Stimulated activated CD4-positive, alpha-beta T cell treated with anti-CD3 and anti-CD28 coated beads, Interleukin-4, amount 100 ng/mL, for 24 hours (primary cell): ENCODE measurements at places on chromosomes 6 and 20.

- no peak for DNase-seq
Observed at GRCh38 chr6:25411316-25411950, 132.3 kb downstream of the CARMIL1 start.

DNA sequence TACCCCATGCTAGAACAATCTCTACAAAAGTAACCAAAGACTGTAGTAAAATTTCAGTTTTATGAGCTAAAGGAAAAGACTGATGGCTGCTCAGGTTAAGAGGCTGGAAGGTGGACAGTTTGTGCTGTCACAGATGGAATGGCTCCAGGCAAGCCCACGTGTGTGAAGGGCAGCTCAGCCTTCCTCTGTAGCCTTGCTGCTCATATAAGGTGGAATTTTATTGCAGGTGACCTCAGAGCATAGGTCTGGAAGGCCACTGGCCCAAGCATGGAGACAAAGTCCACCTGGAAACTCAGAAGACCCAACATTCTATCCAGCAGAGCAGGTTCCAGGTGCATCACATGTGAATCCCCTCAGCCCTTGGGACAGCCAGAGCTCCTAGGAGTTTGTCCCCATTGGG, 53.6 kb downstream of the KAT14 start:
- DNase-seq = no peak

GRCh38 chr6:108510461-108511319, 50.0 kb upstream of the FOXO3 start:
- DNase-seq = no peak

DNA sequence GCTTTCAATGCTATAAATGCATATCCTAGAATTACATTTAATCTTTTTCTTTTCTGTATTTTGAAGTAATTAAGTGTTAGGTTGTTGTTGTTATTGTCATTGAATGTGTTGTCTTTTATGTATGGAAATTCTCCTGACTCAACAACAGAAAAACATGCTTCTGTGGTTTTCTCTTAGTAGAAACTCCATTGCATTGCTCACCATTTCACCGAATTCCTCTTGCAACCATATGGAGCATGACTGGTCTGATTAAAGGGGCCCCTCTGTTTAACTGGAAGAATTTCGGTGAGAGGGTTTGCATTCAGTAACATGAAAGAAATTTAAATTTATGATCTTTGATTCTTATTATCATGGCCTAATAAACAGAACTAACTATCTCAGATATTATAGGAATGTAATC, 454.3 kb upstream of the JARID2 start:
- DNase-seq = no peak

GRCh38 chr6:95244751-95245150, 332.6 kb upstream of the MANEA start:
- DNase-seq = no peak

- no peak for DNase-seq
Observed at GRCh38 chr6:158939255-158940159, 60.5 kb downstream of the RSPH3 start.

DNA sequence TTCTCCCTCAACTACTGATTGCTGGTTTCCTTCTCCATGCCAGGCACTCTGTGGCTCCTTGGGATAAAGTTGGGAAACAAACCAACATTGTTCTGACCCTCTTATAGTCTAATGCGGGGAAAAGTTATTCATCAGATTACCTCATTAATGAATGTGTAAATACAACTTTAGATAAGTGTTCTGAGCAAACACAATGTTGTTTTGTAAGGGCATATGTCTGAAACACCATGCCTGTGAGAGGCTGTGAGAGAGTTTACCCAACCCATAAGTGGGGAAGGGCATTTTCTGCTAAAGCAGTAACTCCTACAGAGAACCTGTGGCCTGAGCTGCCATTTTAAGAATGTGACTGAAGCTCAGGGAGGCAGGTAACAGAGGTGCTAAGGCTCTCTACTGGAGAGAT, 283.5 kb downstream of the KHDC1L start:
- no peak for DNase-seq

- no peak for DNase-seq
Observed at GRCh38 chr6:40900791-40901190, 138.2 kb downstream of the UNC5CL start.

DNA sequence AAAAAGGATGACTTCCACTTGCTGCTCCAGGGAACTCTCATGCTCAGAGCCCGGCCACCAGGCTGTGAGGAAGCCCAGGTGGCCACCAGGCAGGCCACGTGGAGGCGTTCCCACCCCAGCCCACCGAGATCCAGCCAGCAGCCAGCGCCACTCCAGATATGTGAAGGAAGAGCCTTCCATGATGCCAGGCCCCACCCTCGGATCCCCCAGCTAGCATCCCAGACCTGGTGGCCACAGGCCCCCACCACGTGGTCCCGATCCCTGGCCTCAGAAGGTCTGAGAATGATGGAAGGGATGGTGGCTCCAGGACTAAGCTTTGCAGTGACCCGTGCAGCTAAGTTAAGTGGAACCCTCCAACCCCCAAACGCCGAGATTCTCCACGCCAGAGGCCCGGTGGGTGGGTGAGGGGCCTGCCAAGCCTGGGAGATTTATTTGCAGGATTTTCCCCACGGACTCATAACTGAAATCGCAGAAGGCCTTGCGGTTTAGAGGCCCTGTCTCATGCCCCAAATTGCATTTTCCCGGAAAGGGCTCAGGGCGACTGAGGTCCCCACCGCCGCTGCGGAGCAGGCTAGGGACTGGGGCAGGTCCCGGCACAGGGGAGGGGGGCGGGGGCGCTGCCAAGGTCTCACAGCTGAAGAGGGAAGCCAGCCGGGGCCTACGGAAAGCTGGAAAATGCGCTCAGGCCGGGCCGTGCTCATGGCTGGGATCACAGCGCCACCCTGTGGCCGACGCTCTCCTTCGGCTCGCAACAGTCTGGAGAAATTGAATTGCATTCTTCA, 31.1 kb upstream of the CST7 start:
- peak; percentile 42 for DNase-seq

DNA sequence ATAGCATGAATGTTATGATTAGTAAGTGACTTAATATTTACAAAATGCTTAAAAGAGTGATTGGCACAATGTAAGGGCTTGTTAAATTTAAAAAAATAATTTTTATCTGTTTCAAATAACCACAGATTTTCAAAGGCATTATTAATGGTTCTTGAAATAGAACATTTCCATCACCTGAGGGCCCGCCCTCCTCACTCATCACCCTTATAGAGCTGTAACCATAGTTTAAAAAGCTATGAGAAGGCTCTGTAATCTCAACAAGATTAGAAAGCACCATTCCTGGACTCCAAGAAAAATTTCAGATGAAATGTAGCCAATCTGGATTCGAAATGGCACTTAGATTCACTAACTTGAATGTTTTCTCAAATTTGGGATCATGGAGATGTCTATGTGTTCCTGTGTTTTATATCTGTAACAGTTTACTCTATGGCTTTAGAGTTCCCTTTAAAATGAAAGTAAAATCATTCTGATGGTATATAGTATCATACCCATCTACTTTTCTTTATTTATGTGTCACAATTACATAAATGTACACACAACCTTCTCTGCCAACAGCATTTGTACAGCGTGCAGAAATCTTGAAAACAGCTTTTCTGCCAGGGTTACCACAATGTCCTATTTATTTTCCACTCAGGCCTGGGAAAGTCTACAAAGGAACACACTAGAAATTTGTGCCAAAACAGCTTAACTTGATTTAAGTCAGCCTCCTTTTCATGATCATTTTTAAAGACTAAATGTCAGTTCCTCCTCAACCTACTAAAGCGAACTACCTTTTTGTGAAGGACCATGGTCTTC, 207.7 kb downstream of the TBX18 start:
- no peak for DNase-seq

- peak; percentile 46 for DNase-seq
Observed at GRCh38 chr6:87210979-87211378, 55.6 kb downstream of the ZNF292 start.

- DNase-seq = no peak
Observed at GRCh38 chr6:3731700-3732099, 19.8 kb downstream of the PXDC1 start.

DNA sequence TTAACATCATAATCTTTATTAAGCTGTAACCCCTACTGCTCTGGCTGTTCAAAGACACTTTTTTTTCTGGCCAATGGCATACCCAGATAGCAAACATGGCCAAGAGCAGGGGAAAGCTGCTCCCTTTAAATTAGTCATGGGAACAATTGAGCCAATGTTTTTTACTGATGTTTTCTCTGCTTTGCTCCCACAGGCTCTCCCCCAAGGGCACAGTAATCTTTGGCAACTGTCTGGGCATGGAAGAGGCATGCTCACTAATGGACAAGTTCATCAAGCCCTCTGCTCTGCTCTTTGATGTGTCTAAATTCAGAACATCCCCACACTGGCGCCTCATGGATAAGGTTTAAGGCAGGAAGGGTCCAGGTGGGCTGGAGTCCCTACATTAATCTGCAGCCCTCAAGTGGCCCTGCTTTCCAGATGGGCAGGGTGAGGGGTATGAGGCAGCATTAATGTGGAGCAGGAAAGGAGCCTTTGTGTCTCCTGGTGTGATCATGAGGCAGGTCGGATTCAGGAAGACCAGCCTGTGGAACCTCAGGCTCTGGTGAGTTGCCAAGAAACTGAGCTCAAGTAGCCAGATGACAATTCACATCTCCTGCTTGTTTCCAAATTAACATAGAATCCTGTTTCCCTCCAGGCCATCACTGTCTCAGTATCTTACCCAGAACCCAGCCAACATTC, 227.0 kb upstream of the CST7 start:
- no peak for DNase-seq

DNA sequence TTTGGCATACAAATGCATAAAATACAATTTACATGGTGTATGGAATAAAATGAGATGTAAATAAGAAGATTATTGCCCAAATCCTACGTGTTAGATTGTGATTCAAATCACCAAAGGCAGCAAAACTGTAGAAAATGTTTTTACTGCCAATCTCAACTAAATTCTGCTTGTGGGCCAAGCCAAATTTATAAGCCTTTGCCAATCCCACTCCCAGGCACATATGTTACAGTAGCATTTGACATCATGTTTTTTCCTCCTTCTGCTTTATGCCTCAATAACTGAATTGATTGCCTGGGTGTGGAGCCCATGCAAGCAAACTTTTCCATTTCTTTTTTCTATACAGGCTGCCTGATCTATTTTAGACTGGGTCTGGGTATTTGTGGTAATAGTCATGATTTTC, 36.3 kb upstream of the LRRC1 start:
- DNase-seq = no peak

- DNase-seq = no peak
Observed at GRCh38 chr20:45469336-45470261, at the start of gene WFDC2. Gene WFDC2, plus strand, starts transcription at chr20:45469753. Its CDS starts 29 bp downstream, at chr20:45469782.

- DNase-seq = no peak
Observed at GRCh38 chr6:148885925-148886845, 139.4 kb downstream of the UST start.

GRCh38 chr6:35786272-35786671, 5.5 kb downstream of the CLPSL1 start:
- DNase-seq = no peak

DNA sequence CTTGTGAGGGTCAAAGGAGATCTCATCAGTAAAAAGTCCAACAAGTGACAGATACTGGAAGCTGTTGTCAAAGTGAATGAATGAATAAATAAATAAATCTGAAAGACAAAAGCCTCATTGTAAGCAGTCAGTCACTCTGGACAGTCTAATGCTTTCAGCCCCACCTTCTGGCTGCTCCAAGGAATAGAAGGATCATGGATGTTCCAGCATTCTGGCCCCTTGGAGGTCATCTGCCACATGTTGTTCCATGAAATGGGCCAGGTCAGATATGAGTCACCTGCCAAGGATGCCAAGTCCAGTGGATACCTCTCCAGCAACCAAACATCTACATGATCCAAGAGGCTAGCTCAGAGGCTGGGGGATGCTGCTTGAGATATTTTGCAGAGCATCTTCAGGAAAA, 185.6 kb downstream of the BMP7 start:
- DNase-seq = no peak

GRCh38 chr6:109701774-109702173, 10.7 kb downstream of the FIG4 start:
- DNase-seq = no peak

DNA sequence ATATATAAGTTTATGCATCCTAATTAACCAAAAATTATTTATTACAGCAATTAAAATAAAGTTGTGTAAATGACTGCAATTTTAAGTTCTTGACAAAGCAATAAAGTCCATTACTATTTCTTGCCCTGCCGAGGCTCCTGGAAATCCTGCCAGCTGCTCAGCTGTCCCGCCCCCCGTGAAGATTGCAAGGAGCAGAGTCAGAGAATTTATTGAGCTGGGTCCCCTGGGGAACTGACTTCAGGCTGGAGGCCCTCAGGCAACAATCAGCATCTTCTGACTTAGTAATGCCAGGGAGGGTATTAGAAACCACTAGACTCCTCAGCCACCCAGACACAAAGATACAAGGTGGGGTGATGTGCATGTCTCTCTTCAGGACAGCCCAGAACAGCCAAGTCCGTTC, 92.3 kb downstream of the EDN3 start:
- DNase-seq = no peak
